NCI-H1092 treated with DMSO at 0.1 percent for 48 hours (cell line): ENCODE measurements at places on chromosomes 4 and X.
A peak's percentile ranks its signal among the peaks of the same experiment; 100 is the strongest.

DNA sequence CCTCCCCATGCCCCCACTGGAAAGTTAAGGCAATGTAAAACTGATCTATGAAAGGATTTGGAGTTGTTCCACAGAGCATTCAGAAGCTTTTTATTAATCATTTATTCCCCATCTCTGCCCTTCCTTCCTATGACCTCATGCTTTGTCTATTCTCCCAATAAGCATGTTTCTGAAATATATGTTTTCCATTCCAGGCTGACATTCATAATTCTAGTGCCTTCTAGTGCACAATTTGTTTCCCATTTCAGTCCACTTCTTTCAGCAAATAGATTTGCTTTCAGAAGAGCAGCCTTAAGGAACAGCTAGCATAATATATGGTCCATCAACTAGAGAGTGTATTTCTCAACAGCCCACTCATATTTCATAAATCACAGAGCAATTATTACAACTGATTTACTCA lies 77.1 kb upstream of the ATXN3L start:
- DNase-seq, result no peak

DNA sequence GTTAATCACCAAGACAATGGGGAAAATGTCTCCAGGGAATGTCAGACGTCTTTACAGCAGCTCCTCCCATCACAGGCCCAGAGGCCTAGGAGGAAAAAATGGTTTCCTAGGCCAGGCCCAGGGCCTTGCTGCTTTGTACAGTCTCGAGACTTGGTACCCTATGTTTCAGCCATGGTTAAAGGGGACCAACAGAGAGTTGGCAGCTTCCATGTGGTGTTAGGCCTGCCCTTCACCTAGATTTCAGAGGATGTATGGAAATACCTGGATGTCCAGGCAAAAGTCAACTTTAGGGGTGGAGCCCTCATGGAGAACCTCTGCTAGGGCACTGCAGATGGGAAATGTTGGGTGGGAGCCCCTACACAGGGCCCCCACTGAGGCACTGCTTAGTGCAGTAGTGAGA lies 38.5 kb downstream of the ABCG2 start:
- DNase-seq, result no peak

- DNase-seq, result peak; percentile 73
These were observed 42.5 kb downstream of the TFDP3 start for GRCh38 chrX:133175605-133176004.

- no peak for DNase-seq
These were observed 48.7 kb upstream of the SLC4A4 start for GRCh38 chr4:71290074-71290473.

DNA sequence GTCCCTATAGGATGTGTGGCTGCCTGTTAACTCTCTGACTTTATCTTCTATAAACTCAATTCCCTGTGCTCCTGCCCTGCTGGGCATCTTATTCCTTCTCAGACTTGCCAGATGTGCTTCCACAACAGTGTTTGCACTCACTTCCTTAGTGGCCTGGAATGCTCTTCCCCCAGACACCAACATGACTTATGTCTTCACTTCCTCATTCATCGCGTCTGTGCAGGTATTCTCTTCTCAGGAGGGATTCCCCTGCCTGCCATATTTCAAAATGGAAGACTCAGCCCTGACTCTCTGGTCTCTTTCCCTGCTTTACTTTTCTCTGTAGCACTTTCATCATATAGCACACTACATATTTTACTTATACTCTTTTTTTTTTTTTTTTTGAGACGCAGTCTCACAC lies 344.0 kb downstream of the CENPC start:
- DNase-seq, result no peak

DNA sequence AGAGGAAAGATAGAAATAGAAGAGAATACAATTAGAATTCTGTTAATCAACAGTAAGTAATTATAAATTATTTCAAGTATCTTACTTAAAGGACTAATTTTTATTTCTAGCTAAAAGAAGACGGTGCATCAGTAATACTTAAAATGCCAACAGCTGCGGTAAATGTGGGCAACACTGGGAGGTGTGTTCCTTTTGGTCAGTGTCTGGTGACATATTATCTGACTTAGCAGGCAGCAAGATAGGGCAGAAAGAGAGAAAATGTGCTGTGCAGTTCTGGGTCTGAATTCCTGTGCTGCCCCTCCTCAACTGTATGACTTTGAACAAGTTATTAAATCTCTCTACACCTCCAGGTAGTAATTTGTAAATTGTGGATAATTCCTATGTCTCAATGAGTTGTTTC lies 120.6 kb downstream of the ZNF827 start:
- no peak for DNase-seq

- DNase-seq, result no peak
These were observed 50.8 kb downstream of the LRP2BP start for GRCh38 chr4:185344743-185345538.

DNA sequence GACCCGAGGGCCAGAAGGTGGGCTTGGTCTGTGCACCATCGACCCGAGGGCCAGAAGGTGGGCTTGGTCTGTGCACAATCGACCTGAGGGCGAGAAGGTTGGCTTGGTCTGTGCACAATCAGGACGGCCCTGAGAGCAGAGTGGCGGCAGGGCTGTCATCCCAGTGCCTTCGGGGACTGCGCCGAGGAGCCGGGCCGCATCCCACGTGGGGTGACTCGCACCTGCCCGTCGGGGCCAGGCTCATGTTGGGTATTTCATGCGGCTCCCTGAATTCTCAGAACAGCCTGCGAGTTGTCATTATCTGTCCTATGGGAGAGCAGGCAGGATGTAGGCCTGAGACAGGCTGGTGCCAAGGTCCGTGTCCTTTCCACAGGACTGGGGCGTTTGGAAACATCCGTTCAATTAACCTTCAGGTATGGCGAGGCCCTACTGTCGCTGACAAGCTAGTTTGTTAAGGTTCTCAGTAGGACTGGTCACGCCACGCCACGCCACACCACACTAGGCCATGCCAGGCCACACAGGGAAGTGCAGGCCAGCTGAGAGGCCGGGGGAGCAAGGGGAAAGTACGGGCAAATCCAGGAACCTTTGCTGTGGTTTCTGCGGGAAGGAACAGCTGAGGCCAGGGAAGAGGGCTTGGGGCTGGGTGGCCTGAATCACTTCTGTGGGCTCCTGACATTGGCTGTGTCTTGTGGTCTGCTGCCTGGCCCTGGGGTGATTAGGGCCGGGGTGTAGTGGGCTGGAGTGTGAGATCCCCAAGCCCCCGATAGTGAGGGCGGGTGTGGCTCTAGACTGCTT lies 182.9 kb downstream of the AFAP1 start:
- DNase-seq, result no peak

DNA sequence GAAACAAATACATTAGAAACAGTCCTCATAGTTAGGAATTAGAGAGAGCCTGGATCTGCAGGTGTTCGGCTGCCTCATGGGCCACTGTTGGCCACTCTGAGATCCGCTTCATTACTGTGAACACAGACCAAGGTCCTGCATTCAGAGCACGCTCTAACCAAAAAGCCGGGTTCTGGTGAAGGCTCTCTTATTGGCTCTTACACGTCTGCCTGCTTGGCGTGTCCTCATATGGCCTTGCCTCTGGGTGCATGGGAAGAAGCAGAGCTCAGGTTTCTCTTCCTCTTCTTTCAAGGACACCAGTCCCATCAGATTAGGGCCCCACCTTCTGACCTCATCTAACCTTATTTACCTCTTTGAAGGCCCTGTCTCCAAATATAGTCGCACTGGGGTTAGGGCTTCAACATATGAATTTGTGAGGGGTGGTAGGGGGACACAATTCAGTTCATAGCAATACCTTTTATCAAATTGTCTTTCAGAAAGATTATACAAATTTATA lies 37.1 kb upstream of the ELF2 start:
- DNase-seq, result no peak

DNA sequence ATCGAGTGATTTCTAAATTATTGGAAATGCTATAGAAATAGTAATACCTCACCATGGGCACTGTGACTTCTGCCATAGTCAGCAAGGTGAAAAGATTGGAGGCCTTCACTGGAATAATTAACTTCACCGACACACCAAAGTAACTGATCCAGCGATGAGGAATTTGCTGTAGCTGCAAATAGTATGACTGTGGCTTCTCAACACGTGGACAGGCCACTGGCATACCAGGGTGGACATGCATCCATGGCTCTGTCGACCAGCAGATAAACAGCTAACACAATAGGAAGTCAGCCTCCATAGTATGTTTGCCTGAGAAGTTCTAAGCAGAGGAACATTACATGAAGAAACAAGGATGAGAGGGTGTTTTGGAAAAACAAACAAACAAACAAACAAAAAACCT lies 10.9 kb upstream of the FAT4 start:
- DNase-seq, result no peak

GRCh38 chrX:39581411-39581810 lies 516.3 kb downstream of the BCOR start:
- no peak for DNase-seq

- no peak for DNase-seq
These were observed 6.9 kb downstream of the F11 start for GRCh38 chr4:186272699-186273391.

DNA sequence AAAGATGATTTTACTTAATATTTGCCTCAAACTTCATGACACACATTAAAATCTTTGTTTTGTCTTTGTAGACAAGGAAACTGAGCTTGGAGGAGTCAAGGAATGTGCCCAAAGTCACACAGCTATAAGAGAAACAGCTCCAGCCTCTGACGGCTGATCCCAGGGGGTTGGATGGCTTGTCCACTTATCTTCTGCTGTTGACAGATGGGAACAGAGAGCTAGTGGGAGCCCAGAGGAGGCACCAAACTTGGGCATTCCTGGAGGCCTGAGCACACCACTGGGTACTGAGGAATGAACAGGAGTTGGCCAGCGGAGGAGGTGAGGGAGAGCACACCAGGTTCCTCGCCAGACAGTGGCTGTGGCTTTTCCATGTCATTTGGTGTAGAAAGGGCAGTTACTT lies 56.4 kb upstream of the GPR78 start:
- no peak for DNase-seq

DNA sequence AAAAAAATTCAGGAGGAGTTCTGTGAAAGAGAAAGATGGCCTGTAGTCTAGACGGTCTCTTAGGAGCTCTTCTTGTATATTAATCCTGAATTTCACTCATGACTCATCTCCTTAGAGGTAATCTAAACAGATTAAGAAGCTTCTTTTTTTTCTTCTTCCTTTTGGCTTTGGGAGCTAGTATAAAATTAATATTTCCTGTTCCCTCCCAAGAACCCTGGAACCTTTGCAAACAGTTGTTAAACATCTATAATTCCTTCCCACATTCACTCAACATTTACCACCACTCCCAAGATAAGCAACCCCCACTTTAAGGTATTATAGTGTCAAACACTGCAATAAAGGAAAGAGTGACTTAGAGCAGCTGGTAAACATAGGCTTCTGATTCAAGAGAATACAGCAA lies 146.4 kb upstream of the EDNRA start:
- DNase-seq, result no peak

DNA sequence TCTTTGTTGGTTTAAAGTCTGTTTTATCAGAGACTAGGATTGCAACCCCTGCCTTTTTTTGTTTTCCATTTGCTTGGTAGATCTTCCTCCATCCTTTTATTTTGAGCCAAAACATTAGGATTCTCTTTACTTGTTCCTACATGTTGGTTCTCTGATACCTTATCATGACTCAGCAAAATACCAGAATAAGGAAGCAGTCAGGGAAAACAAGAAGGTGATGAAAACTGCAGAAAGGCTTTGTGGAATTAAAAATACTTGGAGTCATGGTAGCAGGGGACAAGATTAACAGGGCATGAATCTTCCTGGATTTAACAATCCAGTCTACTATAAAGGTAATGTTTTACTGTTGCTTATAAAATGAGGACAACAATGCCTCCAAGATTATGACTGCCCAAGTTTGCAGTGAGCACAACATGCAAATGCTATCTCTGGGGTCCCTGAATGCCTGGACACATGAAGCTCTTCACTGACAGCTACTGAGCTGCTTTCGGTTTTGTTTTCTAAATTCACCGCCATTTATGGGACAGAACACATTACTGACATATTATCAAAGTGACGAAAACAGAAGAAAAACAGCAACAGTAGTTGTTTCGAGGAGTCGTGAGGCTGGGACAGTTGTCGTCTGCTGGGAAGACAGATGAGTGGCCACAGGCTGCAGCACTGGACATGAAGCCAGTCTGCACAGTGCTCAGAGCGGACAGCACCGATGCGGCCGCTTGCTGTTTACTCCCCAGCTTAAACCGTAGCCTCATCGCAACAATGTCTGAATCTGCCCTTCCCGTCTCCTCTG lies 174.5 kb upstream of the DKK2 start:
- DNase-seq, result no peak

DNA sequence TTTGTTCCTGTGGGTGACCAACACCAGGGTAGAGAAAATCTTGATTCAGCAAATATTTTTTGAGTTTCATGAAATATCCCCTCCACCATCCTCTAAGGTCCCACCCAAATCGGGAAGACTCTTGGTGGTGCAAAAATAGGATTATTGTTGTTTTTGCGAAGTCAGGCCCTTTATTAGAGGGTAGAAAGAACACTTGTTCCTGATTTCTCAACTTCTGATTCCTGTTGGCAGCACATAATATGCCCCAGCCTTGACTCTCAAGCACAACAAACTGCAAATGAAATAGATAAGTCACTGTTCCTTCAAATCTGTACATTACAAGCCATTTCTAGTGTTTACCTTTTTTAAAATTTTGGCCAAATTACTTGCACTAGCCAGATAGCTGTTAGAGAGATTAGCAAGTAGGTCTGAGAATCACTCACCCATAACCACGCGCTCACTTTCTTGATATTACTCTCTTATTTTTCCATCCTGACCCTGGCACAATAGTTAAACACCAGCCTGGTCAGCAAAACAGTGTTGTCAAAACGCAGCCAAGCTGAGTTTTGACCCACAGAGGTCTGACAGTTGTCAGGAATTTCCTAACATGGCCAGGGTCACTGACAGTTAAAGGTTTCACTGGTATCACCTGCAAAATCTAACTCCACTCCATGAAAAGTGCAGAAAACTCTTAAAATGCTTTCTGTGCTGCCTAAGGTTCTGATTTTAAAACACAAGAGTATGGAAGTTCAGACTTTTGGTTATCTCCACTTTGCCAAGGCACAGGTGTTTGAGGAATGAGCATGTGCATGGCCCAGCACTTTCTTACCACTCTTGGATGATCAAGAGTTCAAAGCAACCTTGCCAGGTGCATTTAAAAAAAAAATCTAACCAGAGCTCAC lies 69.8 kb downstream of the RBM47 start:
- no peak for DNase-seq

GRCh38 chrX:47218920-47219815 lies 687 bp downstream of the CDK16 start:
- no peak for DNase-seq

GRCh38 chrX:7088968-7089615 lies 58.4 kb upstream of the STS start:
- no peak for DNase-seq
